ENCODE measurements at places on chromosomes 2 and 18. TPM values are rescaled to one million over a fixed set of nuclear protein-coding genes. Genes with fewer than 3 reads are reported as not detected.
A peak's percentile ranks its signal among the peaks of the same experiment; 100 is the strongest.

Gene PTGR3
- 7.8 TPM for total RNA-seq

Gene ABCG8
- under 0.01 TPM for total RNA-seq

Gene RNF103
- total RNA-seq, result 9.7 TPM

Gene LIMS3
- 0.94 TPM for total RNA-seq

Gene ZBTB7C
- 0.14 TPM for total RNA-seq

Gene ZAP70
- total RNA-seq, result 160 TPM

Gene COL3A1
- 228 TPM for total RNA-seq

Gene NEU2
- total RNA-seq, result not detected

- no peak overlapping the region for H3K4me3 ChIP-seq
- H3K27ac ChIP-seq, result no peak overlapping the region
- H3K4me1 ChIP-seq, result no peaks in the 10 kb centered on the region
- no peaks in the 10 kb centered on the region for H3K36me3 ChIP-seq
- no peaks in the 10 kb centered on the region for H3K27me3 ChIP-seq
Measured at GRCh38 chr2:215631696-215632095, 195.8 kb upstream of the FN1 start.

DNA sequence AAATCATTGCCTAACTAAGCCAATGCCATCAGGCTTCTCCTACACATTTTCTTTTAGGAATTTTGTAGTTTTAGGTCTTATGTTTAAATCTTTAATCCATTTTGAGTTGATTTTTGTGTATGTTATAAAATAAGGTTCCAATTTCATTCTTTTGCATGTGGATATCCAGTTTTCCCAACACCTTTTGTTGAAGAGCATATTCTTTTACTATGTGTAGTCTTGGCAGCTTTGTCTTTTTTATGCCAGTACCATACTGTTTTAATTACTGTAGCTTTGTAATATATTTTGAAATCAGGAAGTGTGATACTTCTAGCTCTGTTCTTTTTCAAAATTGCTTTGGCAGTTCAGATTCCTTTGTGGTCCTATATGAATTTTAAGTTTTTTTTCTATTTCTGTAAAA is 11.0 kb downstream of the FASTKD2 start:
- no peaks in the 10 kb centered on the region for H3K4me1 ChIP-seq
- peaks cover 45% of the 10 kb centered on the region for H3K36me3 ChIP-seq
- DNase-seq, result no peak
- H3K4me3 ChIP-seq, result no peak overlapping the region

DNA sequence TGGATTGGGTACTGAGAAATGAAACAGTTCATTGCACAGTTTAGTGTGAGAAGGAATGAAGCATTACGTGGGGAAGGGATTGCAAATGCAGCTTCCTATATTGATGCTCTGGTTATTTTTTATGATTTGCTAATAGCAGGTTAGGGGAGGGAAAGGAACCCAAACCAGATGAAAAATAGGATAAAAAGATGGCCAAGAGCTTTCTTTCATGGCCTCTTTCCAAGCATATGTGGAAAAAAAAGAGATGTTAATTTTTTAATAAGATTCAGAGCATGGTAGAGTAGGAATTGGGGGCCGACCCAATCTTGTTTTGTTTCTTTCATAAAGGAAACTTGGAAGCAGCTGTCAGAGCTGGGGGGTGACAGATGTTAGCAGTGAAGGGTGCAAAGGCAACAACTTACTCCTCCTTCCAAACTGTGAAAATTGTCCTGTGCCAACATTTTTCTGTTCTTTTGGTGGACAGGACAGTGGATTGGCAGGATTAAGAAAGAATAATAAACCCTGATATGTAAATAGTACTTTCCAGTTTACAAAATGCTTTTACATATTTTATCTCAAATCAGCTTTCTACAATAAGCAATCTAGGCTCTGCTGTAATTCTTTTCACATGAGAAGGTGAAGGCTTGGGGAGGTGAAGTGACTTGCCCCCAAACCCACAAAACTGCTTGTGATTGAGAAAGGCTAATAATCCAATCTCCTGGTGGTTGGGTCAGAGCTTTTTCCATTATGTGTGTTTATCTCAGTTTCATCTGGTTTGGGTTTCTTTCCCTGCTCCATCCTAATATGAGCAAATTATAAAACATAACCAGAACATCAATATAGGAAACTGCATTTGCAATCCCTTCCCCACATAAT is 270.1 kb downstream of the ETAA1 start:
- H3K27ac ChIP-seq, result no peak overlapping the region
- no peaks in the 10 kb centered on the region for H3K36me3 ChIP-seq
- no peaks in the 10 kb centered on the region for H3K4me1 ChIP-seq
- DNase-seq, result no peak
- no peak overlapping the region for H3K4me3 ChIP-seq

GRCh38 chr2:157931542-157931941 is 55.4 kb upstream of the ACVR1 start:
- no peak overlapping the region for H3K27ac ChIP-seq
- no peaks in the 10 kb centered on the region for H3K4me1 ChIP-seq
- no peak for DNase-seq
- H3K27me3 ChIP-seq, result no peaks in the 10 kb centered on the region
- no peaks in the 10 kb centered on the region for H3K36me3 ChIP-seq

GRCh38 chr2:100747551-100747950 is 72.4 kb upstream of the NPAS2 start:
- H3K27ac ChIP-seq, result no peak overlapping the region
- H3K4me3 ChIP-seq, result no peak overlapping the region
- no peaks in the 10 kb centered on the region for H3K4me1 ChIP-seq
- DNase-seq, result no peak
- no peaks in the 10 kb centered on the region for H3K27me3 ChIP-seq
- no peaks in the 10 kb centered on the region for H3K36me3 ChIP-seq

DNA sequence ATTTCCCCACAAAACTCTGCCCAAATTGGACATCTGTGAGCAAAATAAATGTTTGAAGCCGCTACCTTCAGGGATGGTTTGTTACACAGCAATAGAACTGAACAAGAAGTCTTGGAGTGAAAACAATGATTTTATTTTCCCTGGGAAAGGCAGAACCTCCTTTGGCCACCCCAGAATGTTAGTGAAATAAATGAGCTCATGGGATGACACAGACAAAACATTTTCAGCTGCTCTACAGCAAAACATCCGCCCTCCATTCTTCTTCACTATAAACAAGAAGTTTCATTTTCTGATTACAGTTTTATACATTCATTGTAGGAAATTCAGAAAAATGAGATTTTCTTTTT is 4.3 kb upstream of the EFHD1 start:
- H3K36me3 ChIP-seq, result no peaks in the 10 kb centered on the region
- peaks cover 6% of the 10 kb centered on the region for H3K4me1 ChIP-seq
- no peak overlapping the region for H3K27ac ChIP-seq
- no peak for DNase-seq

GRCh38 chr2:233082931-233083755 is 23.0 kb downstream of the INPP5D start:
- no peak for DNase-seq
- peak overlapping the region; percentile 73 for H3K27ac ChIP-seq
- peaks cover 78% of the 10 kb centered on the region for H3K4me1 ChIP-seq
- no peak overlapping the region for H3K4me3 ChIP-seq

DNA sequence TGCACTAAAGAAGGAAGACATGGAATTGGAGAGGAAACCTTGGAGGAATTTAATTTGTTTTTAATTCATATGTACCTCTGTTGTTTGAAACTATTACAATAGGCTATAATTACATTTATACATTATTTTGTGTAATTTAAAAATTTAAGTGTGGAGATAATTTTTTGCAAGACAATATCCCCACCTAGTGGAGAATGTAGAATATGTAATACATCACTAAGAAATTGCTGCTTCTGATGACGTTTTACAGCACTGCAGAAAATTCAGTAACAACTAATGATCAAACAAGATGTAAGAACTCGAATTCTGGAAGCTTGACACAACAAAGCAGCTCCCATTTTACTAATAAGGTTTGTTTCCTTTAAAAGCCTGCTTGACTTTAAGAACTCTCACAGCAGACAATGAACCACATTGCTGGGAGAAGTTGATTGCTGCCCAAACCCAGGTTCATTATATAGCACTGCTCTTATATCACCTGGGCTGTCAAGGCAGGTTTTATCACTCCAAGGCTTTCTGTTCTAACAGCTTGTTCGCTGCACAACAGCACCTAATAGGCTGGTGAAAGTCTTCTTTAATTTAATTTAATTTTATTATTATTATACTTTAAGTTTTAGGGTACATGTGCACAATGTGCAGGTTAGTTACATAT is 53.4 kb downstream of the THADA start:
- H3K4me3 ChIP-seq, result no peak overlapping the region
- peaks cover 9% of the 10 kb centered on the region for H3K36me3 ChIP-seq
- peak; percentile 53 for DNase-seq
- no peaks in the 10 kb centered on the region for H3K4me1 ChIP-seq

- H3K36me3 ChIP-seq, result no peaks in the 10 kb centered on the region
- peaks cover 14% of the 10 kb centered on the region for H3K4me1 ChIP-seq
- no peak for DNase-seq
- H3K27me3 ChIP-seq, result no peaks in the 10 kb centered on the region
- H3K27ac ChIP-seq, result no peak overlapping the region
Measured at GRCh38 chr18:8793445-8794155, 88.2 kb downstream of the MTCL1 start.

GRCh38 chr18:470661-471501 is 29.6 kb downstream of the COLEC12 start:
- no peaks in the 10 kb centered on the region for H3K27me3 ChIP-seq
- no peak for DNase-seq
- no peak overlapping the region for H3K27ac ChIP-seq
- H3K36me3 ChIP-seq, result no peaks in the 10 kb centered on the region
- no peak overlapping the region for H3K4me3 ChIP-seq

- H3K27me3 ChIP-seq, result peaks cover 91% of the 10 kb centered on the region
- no peaks in the 10 kb centered on the region for H3K36me3 ChIP-seq
- peaks cover 9% of the 10 kb centered on the region for H3K4me1 ChIP-seq
- H3K4me3 ChIP-seq, result no peak overlapping the region
- no peak for DNase-seq
Measured at GRCh38 chr2:176118601-176119339, 2.2 kb downstream of the HOXD10 start.

- no peak overlapping the region for H3K27ac ChIP-seq
- no peaks in the 10 kb centered on the region for H3K4me1 ChIP-seq
- no peaks in the 10 kb centered on the region for H3K36me3 ChIP-seq
- H3K4me3 ChIP-seq, result no peak overlapping the region
Measured at GRCh38 chr2:67782443-67782842, 280.4 kb downstream of the C1D start.

- no peak overlapping the region for H3K4me3 ChIP-seq
- DNase-seq, result no peak
- H3K27me3 ChIP-seq, result no peaks in the 10 kb centered on the region
- no peak overlapping the region for H3K27ac ChIP-seq
- H3K36me3 ChIP-seq, result no peaks in the 10 kb centered on the region
Measured at GRCh38 chr18:4267641-4268040, 187.5 kb downstream of the DLGAP1 start.

DNA sequence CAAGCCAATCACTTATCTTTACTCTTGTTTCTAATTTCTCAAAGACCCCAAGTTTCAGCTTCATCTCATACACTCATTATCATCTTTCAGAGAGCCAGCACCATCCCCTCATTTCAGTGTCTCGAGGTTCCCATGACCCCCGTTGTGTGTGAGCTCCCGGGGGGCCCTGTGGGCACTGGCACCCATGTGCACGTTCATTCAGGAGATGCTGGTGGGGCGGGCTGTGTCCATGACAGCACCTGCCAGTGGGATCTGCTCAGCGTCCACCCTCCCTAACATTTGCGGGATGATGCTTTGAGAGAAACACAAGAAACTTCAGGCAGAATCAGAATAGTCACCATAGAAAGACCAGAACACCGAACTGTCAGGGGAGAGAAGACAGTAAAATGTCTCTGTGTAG is 120.5 kb downstream of the MBP start:
- H3K4me3 ChIP-seq, result no peak overlapping the region
- H3K27me3 ChIP-seq, result no peaks in the 10 kb centered on the region
- no peaks in the 10 kb centered on the region for H3K4me1 ChIP-seq
- no peak overlapping the region for H3K27ac ChIP-seq

DNA sequence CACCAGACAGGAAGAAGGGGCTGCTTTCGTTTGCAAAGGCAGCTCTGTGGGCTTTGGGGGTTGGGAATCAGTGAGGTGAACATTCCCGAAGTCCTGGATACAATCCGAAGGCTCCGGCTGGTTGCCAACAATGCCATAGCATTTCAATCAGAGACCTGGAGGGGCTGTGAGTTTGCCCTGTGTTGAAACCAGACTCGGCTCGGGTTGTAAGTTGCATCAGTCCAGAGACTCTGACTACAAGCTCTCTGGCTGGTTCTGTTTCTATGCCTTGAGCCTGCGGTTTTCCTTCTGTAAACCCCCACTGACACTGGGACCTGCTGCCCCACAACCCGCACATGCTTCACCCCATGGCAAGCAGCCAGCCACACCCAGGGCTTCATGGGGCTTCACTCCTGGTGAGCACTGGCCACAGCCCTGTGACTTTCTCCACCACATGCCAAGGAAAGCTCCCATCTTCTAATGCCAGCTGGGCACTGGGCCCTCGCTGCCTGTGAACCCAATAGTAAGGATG is 85.7 kb upstream of the ODC1 start:
- H3K27ac ChIP-seq, result peak overlapping the region; percentile 44
- H3K4me1 ChIP-seq, result no peaks in the 10 kb centered on the region

DNA sequence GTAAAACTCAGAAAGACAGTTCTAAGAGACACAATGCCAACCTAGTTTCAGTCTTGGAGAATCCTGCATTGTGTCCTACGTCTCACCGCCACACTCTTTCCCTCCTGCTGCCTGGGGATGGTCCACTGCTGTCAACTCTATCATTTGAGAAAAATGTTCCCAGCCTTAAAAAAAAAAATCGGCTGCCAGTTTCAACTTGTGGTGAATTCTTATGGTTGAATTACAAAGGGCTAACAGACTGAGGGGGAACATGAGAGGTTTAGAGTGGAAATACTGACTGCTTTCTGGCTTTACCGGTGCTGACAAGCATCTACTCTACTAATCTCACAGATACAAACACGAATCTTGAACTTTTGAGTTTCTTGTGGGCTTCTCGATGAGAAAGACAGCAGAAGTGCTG is 74.0 kb downstream of the NAB1 start:
- no peak for DNase-seq
- no peak overlapping the region for H3K4me3 ChIP-seq
- H3K4me1 ChIP-seq, result no peaks in the 10 kb centered on the region
- no peak overlapping the region for H3K27ac ChIP-seq
- H3K36me3 ChIP-seq, result no peaks in the 10 kb centered on the region
- no peaks in the 10 kb centered on the region for H3K27me3 ChIP-seq

- no peak overlapping the region for H3K27ac ChIP-seq
- no peaks in the 10 kb centered on the region for H3K4me1 ChIP-seq
- no peaks in the 10 kb centered on the region for H3K36me3 ChIP-seq
- no peaks in the 10 kb centered on the region for H3K27me3 ChIP-seq
- DNase-seq, result no peak
- H3K4me3 ChIP-seq, result no peak overlapping the region
Measured at GRCh38 chr18:45439851-45440645, 175.2 kb upstream of the SLC14A2 start.

- H3K4me3 ChIP-seq, result no peak overlapping the region
- no peaks in the 10 kb centered on the region for H3K27me3 ChIP-seq
- no peak for DNase-seq
- H3K4me1 ChIP-seq, result peaks cover 16% of the 10 kb centered on the region
- no peak overlapping the region for H3K27ac ChIP-seq
Measured at GRCh38 chr2:2853346-2853745, 522.3 kb upstream of the MYT1L start.
